Hematopoietic multipotent progenitor cell treated with erythropoietin and hydrocortisone succinate and interleukin-3 and kit ligand, for 4 days (in vitro differentiated cells): ENCODE measurements at places on chromosomes 3 and 15.

DNA sequence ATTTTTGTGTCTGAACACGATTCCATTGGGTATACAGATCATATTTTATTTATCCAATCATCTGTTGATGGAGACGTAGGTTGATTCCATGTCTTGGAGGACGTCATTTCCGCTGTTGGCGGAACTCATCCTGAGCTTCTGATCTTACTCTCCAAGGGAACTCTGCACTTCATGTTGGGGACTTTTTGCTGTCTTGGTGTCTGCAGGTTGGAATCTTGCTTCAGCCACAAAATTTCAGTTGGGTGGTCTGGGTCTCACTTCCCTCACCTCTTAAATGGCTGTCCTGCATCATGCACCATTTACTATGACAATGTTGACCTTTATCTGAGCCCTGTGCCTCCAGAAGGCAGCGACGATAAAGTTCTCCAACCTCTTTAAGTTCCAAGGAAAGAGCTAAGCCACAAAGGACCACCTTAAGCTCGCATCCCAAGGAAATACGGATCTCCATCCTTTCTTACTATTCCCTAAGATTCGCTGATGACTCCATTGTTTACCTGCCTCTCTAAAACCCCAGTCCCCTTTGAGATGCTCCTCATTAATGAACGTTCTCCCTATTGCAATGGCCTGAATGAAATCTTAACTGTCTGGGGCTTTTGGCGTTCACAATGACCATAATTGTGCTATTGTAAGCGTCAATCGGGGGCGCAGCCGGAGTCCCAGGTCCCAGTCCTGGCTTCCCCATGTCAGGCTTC, 23.1 kb upstream of the RNU6-1 start:
- no peak for DNase-seq

DNA sequence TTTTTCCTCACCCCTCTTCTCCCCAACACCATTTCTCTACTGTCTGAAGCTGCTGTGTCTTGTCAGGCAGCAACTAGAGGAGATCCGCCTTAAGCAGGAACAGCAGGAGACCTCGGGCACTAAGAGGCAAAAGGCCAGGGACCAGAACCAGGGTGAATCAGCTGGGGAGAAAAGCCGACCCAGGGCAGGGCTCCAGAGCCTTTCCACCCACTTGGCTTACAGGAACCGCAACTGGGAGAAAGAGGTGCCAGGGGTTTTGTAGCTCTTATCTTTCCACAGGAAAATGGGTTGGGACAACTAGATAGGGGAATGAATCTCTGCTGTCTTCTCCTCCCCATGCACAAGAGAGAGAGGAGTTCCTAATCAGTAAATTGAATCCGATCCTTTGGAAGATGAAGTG, 3.0 kb upstream of the NGRN start:
- no peak for DNase-seq

DNA sequence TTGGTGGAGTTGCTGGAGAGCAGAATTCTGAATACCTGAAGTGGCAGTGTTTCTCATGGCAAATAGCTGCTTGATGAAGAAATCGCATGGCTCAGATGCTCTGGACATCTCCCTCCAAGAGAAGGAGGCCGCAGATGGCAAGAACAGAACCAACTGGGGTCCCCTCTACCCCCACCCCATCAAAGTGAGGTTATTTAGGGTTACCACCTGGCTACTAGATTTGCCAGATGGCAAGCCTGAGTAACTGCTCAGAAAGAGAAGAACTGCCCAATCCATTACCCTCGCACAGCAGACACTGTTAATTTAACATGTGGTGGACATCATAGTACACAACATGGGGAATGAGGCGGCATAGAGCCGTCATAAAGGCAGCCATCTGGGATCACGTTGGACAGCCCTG, 30.5 kb upstream of the LIPC start:
- DNase-seq, result no peak

- DNase-seq, result no peak
Measured at GRCh38 chr3:105427332-105427731, 60.6 kb downstream of the ALCAM start.

- DNase-seq, result no peak
Measured at GRCh38 chr3:8536096-8537056, 34.8 kb downstream of the LMCD1 start.

DNA sequence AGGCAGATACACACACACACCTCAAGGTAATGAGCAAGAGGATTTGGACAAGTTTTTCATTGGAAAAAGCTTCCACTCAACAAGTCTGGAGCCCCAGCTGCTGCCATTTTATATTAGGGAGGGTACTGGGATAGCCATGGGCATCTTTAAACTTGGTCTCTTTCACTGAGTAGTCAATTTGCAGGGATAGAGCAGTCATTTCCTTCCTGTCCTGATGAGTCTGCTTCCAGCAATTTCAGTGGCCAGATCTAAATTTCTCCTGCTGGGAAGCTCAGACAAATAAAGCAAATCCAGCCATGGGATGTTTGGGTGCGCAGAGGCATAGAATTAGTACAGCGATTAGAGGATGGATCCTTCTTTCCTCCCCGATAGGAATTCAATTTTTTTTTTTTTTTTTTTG, 874 bp upstream of the ERC2 start:
- DNase-seq, result no peak

DNA sequence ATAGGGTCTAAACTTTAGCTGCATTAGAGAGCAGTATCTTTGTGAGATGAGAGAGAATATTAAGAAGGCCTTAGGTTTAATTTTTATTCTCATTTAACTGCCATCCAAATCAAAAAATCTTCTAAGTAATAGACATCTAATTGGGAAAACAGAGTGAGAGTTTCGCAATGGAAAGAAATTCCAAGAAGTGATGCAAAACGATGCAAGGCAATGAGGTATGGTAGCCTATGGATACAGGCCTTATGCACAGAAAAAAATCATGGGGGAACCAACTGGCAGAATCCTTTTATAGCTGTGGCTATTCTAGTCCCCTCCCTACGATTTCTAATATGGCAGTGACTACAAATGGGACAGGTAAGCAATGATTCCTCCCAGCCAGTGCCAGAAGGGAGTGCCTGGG, 225.9 kb downstream of the GREM1 start:
- no peak for DNase-seq

DNA sequence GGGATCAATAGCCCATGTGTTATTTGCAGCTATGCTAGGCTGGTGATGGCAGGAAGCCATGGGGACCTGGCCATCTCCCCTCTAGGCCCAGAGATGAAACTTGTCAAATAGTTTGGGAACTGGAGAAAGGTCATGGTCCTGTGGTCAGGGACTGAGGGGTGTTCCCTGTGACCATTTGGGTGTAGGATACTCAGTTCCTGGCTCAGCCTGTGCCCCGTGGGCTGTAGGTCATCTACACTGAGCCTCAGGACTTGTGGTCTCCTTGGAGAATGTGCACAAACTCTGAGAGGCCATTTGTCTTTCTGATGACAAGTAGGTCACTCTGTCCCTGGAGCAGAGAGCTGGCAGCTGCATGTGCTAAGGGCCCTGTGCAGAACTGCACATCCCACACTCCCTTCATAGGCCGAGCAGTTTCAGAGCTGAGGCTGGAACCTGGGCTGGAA, 17.5 kb downstream of the GASK1A start:
- DNase-seq, result no peak

DNA sequence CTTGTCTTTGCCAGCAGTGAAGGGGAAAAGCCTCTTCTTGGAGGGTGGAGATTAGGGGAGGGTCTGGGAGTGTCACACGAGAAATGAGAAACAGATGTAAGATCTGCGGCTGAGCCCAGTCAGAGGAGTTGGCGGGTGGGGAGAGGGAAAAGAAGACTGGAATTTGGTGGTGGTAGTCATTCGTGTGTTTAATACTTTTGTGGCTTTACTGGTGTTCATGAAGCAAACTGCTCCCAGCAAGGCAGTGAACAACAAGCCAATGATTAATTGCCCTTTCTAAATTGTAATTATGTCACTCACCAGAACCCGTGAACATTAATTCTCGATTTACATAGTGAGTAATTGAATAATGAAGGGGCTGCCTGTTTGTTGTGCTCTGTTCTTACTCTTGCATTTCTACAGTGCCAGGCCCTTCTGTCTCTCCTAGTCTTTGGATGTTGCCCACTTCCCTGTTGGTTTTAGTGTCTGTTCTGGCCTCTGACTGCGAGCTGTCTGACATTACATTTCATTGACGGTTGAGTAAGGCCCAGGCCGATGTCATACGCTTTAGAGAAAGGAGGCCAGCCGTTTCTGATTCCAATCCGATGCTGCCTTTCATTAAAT, 78.0 kb downstream of the CHCHD6 start:
- no peak for DNase-seq
